NCI-H446 treated with DMSO at 0.1 percent for 48 hours (cell line): ENCODE measurements at places on chromosomes 6 and 20.

DNA sequence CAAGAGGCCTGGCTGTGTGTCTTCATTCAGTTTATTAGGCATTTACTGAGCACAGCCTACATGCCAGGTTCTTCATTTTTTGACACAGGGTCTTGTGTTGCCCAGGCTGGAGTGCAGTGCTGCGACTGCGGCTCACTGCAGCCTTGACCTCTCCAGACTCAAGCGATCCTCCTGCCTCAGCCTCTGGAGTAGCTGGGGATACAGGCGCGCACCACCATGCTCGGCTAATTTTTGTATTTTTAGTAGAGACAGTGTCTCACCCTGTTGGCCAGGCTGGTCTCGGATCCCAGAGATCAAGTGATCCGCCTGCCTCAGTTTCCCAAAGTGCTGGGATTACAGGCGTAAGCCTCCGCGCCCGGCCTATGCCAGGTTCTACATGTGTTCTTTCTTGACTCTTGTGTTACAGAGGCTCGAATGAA, 601 bp upstream of the ATRN start:
- DNase-seq: no peak

- no peak for DNase-seq
Measured at GRCh38 chr20:24935140-24935539, 13.9 kb upstream of the CST7 start.

DNA sequence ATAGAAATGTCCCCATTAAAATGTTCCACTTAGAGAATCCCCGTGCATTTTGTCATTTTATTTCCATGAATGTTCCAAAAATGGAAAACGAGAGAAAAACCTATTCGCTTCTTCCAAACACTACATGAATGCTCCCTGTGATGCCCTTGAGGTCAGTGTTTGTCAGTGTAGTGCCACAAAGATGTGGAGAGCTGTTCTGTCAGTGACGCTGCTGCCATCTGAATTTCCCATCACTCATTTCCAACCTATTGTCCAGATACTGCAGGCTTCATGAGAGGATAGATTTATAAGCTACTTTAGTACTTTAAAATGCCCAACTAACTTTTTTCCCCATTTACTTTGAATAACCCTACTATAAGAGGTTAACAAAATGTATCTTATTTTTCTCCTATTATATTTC, 335.8 kb downstream of the CDKAL1 start:
- no peak for DNase-seq

GRCh38 chr6:160349020-160349441, 853 bp downstream of the SLC22A3 start:
- DNase-seq: no peak

GRCh38 chr6:25503686-25504085, 148.3 kb upstream of the SCGN start:
- no peak for DNase-seq

DNA sequence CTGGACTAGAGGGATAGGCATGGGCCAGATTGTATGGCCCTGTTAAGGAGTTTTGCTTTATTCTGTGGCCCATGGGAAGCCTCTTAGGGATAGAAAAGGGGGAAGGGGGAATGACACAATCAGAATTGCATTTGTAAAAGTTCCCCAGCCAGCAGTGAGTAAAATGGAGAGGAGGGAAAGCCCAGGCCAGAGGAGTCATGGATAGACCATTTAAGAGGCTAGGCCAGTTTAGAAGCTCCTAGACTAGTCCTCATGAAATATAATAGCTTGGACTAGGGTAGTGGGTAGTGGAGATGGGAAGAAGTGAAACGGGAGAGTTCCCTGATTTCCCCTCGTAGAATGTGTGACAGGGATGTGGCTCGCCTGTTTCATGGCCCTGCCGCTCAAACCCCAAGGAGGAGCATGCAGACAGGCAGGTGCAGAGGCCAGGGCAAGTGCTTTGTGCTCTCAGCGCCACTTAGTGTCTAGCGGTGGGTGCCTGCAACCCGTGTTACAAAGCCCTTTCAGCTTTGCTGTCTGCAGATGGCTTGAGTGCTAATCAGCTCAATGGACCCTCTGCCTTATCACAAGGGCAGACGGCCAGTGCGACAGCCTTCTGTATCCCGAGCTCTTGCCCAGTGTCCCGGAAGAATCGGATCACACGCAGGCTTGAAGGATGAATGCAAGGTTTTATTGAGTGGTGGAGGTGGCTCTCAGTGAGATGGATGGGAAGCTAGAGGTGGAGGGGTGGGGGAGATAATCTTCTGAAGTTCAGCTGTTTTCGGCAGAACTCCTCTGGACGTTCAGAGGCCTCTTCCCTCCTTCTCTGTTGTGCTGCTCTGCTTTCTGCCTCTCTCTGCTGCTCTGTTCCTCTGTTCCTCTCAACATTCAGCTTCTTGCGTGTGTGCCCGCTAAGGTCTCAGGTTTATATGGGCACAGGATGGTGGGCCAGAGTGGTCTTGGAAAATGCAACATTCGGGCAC, 141.1 kb downstream of the CEP57L1 start:
- no peak for DNase-seq

GRCh38 chr6:79543886-79544285, 6.7 kb upstream of the LCA5 start:
- no peak for DNase-seq

DNA sequence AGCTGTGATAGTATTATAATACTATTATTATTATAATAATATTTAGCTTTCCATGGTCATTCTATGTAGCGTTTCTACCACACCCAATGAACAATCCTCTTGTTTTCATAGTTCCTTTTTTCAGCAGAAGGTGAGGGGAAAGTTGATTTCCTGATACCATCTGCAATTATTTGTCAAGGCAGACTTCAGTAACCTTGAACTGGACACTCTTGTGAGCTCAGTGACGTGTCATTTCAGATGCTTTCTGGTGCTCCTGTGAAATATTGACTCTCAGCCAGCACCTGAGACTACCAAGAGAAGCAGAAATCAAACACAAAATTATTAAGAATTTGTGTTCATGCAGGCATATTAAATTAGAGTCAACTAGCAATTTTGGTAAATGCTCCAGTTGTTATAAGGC, 46.0 kb upstream of the PROKR2 start:
- no peak for DNase-seq

DNA sequence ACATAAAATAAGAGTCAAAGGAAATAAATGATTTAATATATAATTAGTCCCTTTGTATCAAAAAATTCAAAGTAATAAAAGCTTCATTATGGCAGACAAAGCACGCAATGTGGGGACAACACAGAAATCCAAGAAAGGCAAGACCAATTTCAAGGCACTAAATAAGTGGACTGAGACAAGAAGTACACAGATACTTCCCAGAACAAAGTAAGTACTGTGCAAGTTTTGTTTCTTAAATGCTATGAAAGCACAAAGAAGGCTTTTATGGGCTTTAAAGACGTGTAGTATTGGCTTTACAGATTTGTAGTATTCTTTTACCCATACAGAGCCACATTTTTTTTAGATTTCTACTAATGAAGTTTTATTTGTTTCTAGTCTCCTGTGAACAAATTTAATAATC, 174.6 kb downstream of the TRDN start:
- DNase-seq: no peak

DNA sequence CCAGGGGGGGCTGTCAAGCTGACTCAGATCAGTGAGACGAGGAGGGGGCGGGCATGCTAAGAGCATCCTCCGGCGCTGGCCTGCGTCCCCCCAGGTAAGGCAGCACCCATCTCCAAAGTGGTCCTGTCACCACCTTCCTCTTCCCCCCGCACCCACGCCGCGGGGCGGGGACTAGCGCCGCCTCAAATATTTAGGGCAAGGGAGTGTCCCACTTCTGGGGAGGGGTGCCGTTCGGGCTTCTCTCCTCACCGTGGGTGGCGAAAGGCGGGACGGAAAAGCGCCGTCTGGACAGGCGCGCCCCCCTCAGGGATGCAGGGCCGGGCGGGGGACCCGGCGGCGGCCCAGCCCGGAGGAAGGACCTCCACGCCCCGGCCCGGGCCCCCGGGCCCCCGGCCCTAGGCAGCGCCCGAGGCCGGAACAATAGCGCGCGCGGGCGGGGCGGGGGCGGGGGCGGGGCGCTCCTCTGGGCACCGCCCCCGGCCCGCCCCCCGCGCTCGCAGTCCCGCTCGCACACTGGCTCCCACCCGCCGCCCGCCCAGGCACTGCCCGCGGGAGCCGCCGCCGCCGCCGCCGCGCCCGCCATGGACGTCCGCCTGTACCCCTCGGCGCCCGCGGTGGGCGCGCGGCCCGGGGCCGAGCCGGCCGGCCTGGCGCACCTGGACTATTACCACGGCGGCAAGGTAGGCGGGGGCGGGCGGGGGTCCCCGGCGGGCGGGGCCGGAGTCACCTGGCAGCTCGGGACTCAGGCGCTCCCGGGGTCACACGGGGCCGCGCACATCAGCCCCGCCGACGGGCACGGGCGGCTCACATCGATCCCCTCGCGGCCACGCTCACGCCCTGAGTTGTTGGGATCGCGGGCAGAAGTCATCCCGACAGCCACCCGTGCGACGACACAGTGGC, at the start of gene TOX2:
Gene TOX2, plus strand, starts transcription at position 542 of the 900 bp plus-strand sequence. Its CDS starts 40 bp downstream, at position 582.
- no peak for DNase-seq

DNA sequence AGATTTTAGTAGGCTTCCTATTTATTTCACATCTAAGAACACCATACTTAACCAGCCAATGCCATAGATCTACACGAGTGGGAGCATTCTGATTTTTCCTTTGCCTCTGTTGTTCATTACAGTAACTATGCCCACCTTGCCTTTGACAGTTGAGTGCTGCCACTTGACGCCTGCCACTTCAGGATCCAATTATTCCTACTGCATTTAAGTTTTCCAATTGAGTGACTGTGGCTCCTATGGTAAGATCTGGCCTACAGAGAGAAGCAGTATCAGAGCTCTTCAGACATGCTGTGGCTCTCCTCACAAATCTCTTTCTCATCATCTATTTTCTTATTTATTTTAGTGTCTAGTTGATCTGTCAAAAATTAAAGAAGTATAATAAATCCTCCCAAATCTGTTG, 403.0 kb upstream of the SPTLC3 start:
- DNase-seq: no peak

DNA sequence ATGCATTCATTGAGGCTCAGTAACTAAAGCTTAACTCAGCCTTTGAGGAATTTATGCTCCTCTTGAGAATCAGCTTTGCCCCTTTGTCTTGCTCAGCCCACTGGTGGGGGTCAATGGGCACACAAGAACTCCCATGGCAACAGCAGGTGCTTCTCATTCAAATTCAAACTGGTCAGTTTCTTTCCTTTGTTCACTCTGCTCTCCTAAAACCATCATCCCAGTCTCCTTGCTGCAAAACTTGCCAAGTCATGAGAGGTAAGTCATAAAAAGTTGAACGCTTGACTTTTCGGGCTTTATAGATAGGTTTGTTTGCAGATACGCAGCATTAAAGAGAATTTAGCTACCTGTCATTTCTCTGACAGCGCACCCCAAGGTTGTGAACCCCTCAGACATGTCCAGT, 146.8 kb downstream of the TFAP2A start:
- no peak for DNase-seq

- no peak for DNase-seq
Measured at GRCh38 chr6:142960098-142960497, 15.1 kb upstream of the HIVEP2 start.

DNA sequence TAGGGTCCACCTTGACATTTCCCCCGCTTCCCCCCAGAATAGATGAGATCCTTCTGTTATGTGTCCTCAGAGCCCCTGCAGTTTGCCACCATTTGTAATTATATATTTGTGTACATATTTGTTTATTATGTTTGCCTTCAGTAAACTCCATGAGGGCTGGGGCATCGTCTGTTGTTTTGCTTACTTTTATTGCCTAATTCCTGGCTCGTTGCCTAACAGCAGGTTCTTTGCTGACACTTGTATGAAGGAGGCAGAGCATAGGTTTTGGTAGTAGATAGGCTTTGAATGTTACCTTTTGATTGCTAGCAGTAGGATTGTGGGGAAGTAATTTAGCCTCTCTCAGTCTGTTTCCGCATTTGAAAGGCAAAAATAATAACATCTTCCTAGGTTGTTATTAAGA, 9.9 kb downstream of the MAP3K4 start:
- no peak for DNase-seq

DNA sequence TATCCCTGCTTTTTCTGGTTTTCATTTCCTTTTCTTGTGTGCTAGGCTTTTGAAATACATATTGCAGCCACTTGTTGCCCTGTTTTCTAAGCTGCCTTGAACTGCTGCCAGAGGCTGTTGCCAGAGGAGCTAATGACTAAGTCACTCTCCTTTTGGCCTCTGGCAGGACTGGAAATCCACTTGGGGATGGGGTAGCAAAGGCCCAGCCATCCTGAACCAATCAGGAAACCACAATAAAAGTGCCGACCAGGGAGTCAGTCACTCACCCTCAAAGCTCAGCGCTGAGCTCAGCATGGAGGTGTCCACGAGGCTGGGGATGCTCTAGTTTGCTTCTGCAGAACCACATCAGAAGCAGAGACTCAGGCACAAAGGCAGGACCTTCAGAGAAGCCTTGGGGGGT, 813.0 kb downstream of the DHX35 start:
- peak; percentile 45 for DNase-seq

DNA sequence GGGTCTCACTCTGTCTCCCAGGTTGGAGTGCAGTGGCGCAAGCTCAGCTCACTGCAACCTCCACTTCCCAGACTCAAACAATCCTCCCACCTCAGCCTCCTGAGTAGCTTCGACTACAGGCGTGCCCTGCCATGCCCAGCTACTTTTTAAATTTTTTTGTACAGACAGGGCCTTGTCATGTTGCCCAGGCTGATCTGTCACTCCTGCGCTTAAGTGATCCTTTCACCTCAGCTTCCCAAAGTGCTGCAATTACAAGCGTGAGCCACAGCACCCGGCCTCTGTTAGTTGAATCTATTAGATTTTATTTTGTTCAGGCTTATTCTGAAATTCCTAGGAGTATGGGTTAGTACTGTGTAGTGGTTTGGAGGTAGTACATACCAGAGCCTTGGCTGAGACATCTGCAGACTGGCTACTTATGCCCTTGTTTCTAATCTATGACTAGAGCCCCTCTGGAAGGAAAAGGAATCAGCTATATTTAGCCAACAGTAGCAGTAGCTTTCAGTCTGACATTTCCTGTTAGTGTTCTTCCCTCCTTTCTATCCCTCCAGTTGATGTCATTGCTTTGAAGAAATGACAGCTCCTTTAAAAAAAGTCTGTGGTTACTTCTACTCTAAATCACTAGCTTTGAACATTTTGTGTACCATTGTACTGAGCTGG, 74.4 kb downstream of the ITCH start:
- DNase-seq: no peak

- DNase-seq: no peak
Measured at GRCh38 chr6:131419702-131420101, 153.3 kb upstream of the ARG1 start.

- DNase-seq: no peak
Measured at GRCh38 chr6:139820210-139820609, 445.8 kb upstream of the CITED2 start.

GRCh38 chr6:78883651-78884050, 16.3 kb downstream of the IRAK1BP1 start:
- no peak for DNase-seq

DNA sequence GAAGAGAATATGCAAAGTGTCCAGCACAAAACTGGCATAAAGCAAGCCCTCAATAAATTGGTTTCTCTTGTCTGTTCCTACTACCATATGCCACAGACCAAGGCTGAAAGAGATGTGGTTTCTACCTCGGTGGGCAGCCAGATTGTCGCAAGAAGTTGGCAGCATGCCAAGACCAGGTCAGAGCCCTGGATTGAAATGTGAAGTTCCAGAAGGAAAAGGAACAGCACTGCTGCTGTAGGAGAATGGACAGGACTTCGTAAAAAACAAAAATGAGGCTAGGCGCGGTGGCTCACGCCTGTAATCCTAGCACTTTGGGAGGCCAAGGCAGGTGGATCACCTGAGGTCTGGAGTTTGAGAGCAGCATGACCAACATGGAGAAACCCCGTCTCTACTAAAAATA, 22.1 kb downstream of the MRPL14 start:
- no peak for DNase-seq
